OCI-LY7 (cell line): ENCODE measurements at places on chromosomes 2 and 18. TPM values are rescaled to one million over a fixed set of nuclear protein-coding genes. Genes with fewer than 3 reads are reported as not detected.

- DNase-seq = no peak
These were observed 45.7 kb upstream of the RAPH1 start for GRCh38 chr2:203580844-203581243.

- no peak for DNase-seq
These were observed 32.2 kb upstream of the MAP3K20 start for GRCh38 chr2:173043476-173043875.

DNA sequence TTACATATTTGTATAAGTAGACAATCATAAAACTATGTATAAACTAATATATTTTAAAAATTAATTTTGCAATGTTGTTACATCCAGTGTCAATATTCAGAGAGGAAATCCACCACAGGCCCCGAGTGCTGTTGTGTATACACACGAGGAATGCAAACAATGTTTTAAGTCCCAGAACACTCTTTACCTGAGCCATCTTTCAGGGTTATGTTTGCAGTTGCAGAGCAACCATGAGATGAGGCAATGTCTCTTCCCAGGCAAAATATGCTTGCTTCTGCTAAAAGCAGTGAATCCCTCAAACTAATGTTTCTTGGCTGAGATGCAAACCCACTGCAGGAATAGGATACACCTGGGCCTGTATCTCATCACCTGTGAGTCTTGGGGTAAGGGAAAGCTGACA lies 91.3 kb downstream of the ASXL2 start:
- no peak for DNase-seq

GRCh38 chr2:186641807-186642321 lies 52.0 kb upstream of the FAM171B start:
- peak; percentile 53 for DNase-seq

- peak; percentile 71 for DNase-seq
These were observed 1.8 kb upstream of the ALK start for GRCh38 chr2:29923110-29923721.

DNA sequence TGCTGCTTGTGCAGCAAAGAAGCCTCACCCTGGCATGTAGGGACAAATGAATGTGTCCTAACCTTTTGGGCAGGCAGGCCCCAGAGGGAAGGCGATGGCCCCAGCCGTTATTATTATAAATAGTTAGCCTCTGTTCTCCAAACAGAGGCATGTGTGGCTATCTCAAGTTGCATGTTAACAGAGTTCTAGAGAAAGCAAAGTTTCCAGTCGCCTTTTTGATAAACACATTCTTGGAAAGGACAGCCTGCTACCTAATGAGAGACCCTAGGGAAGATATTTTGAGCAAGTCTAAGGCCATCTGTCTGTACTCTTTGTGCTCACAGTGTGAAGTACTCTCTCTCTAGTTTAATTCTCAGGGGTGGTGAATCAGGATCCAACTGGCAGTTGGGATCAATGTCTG lies 97.4 kb upstream of the FHL2 start:
- no peak for DNase-seq

DNA sequence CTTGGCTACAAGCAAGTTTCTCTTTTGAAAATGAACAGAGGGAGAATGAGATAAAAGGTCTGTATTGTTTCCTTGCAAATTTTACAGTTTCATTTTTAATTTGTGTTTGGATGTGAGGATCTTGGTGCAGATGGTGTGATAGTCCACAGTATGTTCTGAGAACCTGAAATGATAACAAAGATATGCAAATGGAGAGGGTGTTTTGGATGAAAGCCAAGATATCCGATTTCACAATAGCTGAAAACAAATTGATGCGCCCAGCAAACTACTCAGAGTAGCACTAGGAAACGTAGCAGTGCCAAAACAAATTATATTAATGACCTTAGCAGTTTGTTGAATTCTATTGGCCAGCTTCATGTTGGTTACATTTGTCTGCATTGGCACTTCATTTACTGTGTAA lies 683.5 kb downstream of the TMEM182 start:
- no peak for DNase-seq

DNA sequence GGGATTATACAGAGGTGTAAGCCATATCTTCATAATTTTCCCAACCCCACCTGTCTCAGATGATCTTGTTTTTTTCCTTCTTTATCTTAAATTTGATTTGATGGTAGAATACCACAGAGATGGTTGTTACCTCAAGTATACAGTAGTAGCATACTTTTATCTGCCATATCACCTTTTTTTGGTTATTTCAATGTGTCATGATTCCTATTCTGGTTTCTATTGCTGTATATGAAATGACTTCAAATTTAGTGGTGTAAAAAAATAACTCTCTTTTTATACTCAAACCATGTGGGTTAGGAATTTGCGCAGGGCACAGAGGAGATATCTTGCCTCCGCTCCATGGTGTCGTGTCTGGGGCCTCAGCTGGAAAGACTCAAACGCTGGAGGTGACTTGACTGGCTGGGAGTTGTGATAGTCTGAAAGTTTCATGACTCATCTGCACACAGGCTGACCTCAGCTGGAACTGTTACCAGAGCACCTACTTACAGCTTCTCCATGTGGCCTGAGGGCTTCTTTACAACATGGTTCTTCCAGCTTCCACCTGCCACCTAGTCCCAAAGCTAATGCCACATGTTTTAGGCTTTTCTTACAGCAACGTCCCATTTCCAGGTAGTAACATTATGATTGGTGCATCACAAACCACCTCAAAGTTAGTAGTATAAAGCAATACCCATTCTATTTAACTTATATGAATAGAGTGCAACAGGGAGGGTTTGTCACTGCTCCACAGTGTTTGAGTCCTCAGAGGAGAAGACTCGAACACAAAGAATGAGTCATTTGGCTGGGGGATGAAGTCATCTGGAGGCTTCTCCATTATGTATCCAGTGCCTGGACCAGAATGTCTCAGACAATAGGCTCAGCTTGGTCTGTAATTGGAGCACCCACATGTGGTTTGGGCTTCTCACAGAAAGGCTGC lies 82.3 kb upstream of the XPO1 start:
- no peak for DNase-seq

DNA sequence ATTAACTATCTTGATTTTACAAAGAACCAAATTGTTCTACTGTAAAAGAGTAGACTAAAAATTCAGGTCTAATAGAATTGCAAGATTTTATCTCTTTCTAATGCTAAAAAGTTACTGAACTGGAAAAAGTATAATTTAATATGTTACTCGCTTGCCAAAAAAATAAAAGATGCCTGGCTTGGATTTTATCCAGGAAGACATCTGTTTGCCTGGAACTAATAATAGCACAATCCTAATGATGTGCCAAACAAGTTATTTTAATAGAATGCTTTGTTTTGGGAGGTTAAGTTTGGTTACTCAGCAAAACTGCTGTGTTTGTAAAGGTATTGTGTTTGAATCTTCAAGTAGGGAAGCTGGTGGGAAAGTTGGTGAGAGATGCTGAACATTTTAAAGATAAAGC lies 19.4 kb upstream of the ZSWIM2 start:
- no peak for DNase-seq

- no peak for DNase-seq
These were observed 37.0 kb upstream of the PKDCC start for GRCh38 chr2:42010743-42011298.

GRCh38 chr2:163462993-163463392 lies 272.8 kb downstream of the FIGN start:
- DNase-seq = no peak

DNA sequence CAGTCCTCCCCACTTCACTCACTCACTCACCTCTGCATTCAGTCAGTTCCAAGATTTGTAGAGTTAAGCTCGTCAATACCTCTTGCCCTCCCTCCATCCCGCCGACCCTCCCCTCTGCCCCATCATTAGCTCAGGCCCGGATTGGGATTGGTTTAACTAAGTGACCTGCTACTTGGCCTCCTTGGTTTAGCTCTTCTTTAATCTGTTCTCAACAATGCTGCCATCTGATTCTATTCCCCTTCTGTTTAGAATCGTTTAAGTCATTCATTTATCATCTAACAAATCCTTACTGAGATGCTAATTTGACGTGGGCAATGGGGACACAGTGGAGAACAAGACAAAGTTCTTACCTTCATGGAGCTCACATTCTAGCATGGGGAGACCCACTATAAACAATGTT lies 204.6 kb downstream of the MTX2 start:
- DNase-seq = no peak

- no peak for DNase-seq
These were observed 192.1 kb downstream of the WDR7 start for GRCh38 chr18:56843241-56843640.

DNA sequence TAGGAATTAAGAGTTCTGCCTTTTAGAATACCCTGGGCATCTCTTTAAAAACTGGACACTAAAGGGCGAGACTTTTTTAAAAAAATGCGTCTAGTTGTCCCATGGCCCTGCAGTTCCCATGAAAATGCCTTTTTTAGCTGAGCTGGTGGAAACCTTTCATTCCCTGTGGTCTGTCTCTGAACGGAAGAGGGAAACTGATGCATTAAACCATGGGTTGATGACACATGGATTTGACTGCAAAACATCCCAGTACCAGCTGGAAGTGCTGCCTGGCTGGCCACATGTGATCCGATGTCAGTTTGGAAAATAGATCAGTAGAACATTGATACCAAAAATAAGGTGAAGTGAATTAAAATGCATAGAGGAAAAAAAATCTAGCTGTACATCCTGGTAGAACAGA lies 129.2 kb downstream of the MYO1B start:
- no peak for DNase-seq

- DNase-seq = peak; percentile 56
These were observed 39.9 kb upstream of the DARS1 start for GRCh38 chr2:136025057-136025973.

DNA sequence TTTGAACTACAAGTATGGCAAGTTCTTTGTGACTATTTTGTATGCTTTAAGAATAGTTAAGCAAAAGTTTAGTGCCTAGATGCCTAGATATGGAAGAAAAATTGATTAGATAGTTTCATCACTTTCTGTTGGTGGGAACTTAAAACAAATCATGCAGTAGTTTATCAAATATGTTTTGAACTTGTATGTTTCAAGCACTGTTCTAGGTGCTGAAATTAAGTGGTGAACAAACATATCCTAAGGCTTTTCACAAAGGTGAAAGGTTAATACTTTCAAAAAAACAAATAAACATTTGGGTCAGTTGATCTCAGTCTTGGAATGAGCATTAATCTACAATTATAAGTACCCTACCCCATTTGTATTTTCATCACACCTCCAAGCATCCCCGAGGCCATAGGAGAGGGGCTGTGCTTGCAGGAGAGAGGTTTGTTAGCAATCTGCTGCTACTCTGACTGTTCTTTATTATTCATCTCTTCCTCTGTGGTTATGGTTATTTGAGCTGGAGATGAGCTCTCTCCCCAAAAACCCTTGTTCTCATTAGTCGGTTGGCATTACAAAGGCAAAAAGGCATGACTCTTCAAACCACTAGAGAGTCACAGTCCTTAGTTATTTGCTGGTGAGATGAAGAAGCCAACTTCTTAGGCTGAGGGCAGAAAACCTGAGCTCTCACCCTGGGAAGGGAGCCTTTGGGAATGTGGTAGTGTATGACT lies 103.9 kb upstream of the FHL2 start:
- no peak for DNase-seq

DNA sequence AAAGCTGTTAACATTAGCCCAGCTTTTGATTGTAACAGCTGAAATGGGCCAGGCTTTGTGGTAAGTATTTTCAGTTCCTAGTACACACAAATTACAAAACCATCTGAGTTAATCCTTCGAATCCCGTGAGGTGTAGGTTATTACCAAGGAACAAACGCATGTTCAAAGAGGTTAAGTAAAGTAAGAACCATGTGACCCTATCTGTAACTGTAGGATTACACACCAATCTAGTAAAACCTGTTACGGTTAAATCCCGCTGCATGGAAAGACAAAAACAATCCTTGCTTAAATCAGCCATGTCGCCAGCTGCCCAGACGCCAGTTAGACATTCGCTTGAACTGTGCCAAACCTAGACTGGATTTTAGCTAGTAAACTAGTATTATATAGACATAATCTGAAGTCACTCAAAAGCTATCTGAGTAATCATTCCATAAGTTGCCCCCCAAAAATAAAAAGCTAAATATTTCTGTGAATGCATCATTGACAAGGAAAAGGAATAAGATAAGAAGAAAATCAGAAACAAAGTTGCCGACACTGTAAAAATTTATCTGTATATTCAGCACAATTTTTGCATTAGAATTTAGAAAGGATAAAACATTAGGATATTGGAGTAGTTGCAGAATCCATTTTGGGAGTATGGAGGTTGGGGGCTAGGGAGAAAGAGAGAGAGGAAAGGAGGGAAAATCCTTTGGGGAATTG lies 638.0 kb downstream of the CNTNAP5 start:
- no peak for DNase-seq

DNA sequence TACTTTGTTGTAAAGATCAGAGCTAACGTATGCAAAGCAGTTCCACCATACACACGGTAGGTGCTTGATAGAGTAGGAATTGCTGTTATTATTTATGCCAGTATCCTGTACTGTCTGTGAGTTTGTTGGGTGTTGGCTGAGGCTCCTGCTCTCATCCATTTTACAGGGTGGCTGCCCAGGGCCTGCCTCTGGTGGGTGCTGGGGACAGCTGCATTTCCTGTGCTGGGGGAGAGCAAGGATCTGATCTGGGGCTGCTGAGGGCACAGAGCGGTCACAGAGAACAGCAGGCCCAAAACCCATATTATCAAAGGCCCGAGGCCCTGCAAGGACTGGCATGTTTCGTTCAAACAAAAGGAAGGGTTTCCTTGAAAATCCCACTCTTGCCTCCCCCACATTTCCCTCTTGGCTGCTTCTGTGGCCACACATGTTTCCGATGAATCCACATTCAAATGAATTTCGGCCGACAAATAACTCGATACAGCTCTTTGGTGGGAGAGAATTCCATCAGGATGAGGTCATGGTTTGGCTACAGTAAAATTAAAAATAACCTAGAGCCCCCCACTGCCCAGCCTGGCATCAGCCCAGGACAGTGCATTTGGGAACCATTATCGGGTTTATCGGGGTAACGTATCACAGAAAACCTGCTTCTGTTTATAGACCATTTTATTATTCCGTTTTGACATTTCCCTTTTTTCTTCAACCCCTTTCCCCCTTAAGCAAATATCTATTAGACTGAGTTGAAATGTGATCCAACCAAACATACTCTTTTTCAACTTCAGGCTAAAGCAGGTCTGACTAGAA lies 143.4 kb downstream of the CYRIA start:
- DNase-seq = no peak

The C2orf68 gene
- total RNA-seq = 86.2 and 96.1 TPM in 2 replicates

The MYL1 gene
- not detected in 2 replicates for total RNA-seq

The ZAP70 gene
- total RNA-seq = 39.8 and 40.8 TPM in 2 replicates

The ACVR1C gene
- not detected in 2 replicates for total RNA-seq

The KCNG2 gene
- not detected in 2 replicates for total RNA-seq

The IL36RN gene
- not detected in 2 replicates for total RNA-seq
